ENCODE measurements at places on chromosomes 2 and 18. TPM values are rescaled to one million over a fixed set of nuclear protein-coding genes. Genes with fewer than 3 reads are reported as not detected.

Gene NYAP2
- polyA plus RNA-seq = not detected

DNA sequence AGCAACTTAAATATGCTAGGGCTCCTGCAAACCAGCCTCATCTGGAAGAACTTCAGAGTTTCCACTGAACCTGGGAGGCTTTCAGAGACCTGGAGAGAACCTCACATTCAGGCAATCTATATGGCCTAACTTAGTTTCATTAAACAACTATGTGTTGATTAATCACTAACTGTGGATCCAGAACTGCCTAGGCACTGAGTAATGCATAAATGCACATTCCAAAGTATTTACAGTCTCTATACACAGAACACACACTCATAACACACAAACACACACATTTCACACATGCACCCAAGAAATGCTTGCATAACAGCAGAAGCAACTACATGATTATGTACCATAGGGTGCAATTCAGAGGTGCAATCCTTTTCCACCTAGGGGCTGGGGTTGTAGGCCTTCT, 552.8 kb downstream of the BCL11A start:
- no peak for DNase-seq

Gene MROH2A
- 0.09 TPM for polyA plus RNA-seq

GRCh38 chr2:200274116-200275075, 32.1 kb upstream of the SPATS2L start:
- no peak for DNase-seq

Gene GREB1
- polyA plus RNA-seq = 9.2 TPM

Gene ABHD1
- polyA plus RNA-seq = 1.6 TPM

DNA sequence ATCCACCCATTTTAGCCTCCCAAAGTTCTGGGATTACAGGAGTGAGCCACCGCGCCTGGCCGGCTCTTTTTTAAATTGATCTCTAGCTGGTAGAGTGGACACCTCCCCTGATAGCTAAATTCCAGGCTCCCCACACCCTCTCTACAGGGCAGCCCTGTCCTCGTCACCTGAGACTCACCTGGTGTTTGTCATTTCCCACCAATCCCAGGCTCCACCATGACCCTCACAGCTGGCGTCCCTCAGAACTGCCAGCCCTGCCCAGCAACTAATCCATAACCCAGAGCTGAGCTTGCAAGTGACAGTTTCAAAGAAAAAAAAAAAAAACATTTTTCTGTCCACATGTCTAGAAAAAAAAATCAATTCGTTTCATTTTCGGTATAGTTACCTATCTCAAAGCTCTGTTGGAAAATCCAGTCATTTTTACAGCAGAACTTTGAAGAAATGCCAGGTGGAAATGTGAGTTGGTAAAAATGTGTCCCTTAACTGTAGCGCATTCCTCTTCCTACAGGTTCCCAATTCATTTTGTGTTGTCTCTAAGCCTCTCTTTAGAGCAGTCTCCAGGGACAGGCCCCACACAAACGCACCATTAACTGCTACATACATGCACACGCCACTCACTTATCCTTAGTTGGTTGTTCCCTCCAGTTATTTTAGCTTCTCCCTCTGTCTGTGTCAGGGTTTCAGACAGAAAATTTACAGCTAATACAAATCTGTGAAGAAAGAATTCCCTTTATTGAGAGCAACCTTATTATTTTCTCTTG, 294.7 kb downstream of the FBXO15 start:
- DNase-seq = no peak
